ENCODE measurements at places on chromosomes 16 and 17. TPM values are rescaled to one million over a fixed set of nuclear protein-coding genes. Genes with fewer than 3 reads are reported as not detected.

PKMYT1 gene
- total RNA-seq, result 120 TPM

TP53TG3B gene
- total RNA-seq, result not detected

PLD6 gene
- 0.92 TPM for total RNA-seq

PSMD12 gene
- total RNA-seq, result 20.2 TPM

Data from epithelial cell of proximal tubule (primary cell).